Hematopoietic multipotent progenitor cell treated with erythropoietin and hydrocortisone succinate and interleukin-3 and kit ligand, for 15 days (in vitro differentiated cells): ENCODE measurements at places on chromosomes 2 and 18.

- DNase-seq, result no peak
Observed at GRCh38 chr2:128320906-128321771, 2.5 kb upstream of the HS6ST1 start.

DNA sequence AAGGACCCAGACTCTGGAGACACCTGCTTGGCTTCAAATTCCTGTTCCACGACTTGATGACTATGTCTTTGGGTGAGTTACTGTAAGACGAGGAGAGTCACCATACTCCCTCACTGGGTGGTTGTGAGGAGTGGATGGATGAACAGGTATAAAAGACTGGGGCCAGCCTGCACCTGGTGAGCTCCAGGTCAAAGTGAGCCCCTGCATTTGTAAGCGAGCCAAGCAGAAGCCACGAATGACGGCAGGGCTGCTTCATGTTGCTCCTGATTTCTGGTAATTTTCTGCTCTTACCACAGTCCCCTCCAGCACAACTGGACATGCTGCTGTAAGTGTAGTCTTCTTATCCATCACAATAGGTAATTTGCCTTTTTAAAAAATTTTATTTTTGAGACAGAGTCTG lies 86.6 kb downstream of the POLR1A start:
- DNase-seq, result no peak

- no peak for DNase-seq
Observed at GRCh38 chr18:55337908-55338521, 250.0 kb downstream of the TCF4 start.

- DNase-seq, result no peak
Observed at GRCh38 chr2:65551528-65551927, 119.1 kb upstream of the SPRED2 start.

GRCh38 chr2:139201516-139201915 lies 421.3 kb upstream of the NXPH2 start:
- no peak for DNase-seq

DNA sequence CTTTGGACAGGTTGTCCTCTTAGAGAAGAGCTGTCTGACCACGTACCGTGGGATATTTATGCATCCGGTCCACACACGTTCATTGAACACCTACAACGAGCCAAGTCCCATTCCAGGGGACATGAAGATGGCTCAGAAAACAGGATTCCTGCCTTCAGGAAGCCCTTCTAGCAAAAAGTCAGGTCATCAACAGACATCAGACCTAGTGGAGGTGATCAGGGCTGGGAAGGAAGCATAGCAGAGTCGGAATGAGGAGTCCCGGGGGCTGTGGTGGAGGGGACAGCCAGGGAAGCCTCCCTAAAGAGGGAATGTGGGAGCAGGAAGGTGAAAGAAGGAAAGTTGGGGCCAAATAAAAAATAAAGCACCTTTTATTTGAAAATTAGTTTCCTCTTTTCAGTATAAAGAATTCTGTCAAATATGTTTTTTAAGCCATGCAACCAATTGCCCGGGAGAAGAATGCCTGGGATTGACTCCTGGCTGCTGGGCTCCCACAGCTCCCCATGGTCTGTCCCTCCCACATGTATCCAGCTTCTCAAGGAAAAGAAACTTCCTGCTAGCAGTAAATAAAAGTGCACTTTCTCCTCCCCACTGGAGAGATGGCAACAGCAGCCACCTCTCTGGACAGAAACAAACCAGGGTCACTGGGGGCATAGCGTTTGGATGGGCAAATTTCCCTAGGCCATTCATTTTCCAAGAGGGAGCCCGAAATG lies 144.8 kb downstream of the SMAD7 start:
- no peak for DNase-seq

GRCh38 chr18:60372596-60372995 lies at the start of gene MC4R:
MC4R (minus strand) TSS chr18:60372775; CDS start chr18:60372349, 426 bp downstream.
- DNase-seq, result no peak

DNA sequence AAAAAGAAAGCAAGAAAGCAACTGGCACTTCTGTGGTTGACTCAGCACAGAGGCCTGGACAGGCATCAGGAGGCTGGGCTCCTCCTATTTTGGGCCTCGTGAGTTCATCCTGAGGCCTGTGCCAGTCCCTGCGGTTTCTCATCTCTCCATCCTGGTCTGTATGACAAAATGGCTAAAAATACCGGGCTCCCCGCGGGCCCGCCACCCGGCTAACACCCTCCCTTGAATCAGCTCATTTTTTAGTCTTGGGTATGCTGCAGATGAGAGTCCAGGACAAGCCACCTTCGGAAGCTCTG lies 62.3 kb upstream of the YWHAQ start:
- no peak for DNase-seq

- peak; percentile 82 for DNase-seq
Observed at GRCh38 chr2:177334940-177335543, 57.5 kb upstream of the AGPS start.

DNA sequence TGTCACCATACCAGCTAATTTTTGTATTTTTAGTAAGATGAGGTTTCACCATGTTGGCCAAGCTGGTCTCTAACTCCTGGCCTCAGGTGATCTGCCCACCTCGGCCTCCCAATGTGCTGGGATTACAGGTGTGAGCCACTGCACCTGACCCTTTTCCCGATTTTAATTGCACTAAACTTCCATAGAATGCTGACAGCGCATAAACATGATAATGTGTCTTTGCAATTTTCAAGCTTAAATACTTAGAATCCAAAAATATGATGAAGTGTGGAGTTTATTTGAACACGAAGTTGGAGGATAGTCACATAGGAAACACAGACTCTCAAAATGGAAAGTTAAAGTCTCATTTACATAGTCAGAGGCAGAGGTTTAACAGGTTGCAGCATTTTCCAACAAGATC lies 138.6 kb downstream of the TPO start:
- DNase-seq, result no peak

DNA sequence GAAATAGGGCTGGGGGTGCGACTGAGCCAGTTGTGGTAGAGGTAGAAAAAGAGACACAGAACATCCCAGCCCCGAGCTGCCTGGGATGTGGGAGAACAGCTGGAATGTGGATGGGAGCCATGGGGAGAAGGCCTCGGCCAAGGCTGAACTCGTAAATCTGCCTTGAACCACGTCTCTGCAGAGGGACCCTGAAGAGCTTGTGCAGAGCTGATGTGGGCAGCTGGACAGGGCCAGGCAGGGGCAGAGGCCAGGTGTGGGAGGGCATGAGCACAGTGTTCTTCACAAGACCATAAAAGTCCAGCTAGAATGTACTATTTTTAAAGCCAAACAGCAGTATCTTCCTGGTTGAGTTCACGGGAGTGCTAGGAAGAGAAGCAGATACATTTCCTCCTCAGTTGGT lies 5.7 kb downstream of the TCF23 start:
- DNase-seq, result no peak

- DNase-seq, result no peak
Observed at GRCh38 chr2:112577756-112578155, 6.7 kb upstream of the CHCHD5 start.

DNA sequence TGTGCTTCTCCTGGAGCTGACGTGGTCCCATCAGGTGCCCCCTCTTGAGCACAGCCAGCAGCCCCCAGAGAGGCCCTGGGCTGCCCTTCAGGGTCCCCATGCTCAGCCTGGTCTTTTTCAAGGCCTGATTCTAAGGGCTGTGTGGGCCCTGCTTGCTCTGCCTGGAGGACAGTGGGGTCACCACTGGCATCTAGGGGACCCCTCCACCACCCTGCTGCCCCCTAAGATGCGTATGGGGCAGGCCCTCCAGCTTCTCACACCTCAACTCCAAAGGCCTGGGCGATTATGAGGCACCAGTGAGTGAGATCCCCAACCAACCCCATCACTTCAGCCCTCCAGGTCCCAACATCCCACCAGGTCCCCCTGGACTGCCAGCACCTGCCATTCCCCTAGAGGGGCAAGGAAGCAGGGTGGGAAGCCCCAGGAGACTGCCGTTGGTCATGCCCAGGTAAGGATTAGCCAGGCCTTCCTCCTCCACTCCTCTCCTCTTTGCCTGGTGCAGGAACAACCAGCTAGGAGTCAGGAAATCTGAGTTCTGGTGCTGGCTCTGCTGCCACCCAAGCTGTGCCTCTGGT lies 114.4 kb downstream of the SMAD7 start:
- DNase-seq, result no peak

DNA sequence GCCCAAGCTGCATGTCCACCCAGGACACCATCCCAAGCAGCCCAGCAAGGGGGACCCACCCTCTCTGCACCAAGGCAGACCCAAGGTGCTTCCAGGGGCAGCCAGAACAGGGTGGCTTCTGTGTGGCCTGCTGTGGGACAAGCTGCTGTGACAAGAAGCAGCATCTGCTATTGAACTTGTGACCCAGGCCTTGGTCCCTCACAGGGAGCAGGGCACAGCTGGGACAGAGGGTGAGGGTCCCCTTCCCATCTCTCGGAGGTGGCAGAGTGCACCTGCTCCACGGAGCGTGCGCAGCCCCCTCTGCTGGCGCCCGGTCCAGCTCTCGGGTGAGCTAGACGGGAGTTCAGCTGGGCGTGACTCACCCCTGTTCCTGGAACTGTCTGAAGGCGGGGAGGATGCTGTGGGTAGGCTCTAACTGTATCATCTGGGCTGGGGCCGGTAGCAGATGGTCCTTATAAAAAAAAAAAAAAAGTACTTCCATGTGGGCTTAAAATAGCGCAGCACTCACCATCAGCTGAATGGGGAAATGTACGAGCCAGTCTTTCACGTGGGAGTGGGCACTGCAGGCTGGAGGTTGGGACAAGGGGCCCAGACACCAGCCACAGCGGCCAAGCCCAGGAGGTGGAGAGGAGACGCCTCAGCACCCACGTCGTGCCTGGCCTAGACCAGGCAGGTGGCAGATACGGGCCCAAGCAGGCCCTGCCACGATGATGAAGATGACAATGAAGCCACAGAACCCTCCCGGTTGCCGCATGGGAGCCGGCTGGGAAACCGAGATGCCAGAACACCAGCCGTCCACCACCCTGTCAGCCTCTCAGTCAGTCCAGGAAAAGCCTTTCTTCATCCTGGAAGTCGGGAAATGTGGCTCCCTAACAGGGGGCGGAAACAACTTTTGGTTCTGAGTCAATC lies 136.8 kb upstream of the ID2 start:
- DNase-seq, result peak; percentile 82

DNA sequence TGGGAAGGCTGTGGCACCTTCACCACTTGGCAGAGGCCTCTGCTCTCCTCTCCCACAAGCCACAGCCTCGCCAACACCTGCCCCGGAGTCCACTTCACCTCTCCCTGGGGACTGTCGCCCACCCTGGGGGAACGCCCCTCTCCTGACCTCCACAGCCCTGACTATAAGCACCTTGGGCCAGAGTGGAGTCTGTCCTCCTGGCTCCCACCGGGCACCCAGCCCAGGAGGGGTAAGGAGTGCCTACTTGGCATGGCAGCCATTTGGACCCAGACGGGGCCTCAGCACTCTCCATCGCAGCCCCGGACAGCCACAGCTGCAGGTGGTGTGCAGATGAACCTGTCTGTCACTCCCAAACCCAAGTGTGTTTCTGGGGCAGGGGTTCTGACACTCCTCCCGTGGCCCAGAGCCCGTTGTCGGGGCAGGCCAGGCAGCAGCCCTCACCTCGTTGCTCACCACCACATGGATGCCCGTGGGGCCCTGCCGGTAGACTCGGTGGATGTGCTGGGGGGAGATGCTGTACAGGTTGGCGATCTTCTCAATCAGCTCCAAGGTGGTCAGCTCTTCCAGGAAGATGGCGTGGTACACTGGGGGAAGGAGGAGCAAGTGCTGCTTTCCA lies 53.5 kb downstream of the TFCP2L1 start:
- DNase-seq, result no peak

DNA sequence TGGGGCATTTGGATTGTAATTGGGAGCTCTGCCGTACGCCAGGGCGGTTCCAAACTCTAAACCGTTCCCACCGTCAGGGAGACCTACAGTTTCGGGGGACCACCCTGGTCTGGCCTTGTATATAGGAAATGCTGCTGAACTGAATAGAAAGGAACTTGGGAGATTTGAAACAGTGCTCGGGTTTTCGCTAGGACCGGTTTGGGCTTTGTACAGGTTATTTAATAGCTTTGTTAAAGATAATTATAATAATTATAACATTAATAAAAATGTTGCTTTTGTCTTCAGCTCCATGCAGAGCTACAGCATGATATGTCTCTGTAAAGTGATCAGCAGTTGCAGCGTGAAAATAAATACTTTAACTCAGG lies 2.4 kb downstream of the SP5 start:
- DNase-seq, result no peak

GRCh38 chr2:161484061-161484460 lies 68.0 kb downstream of the TBR1 start:
- no peak for DNase-seq

- DNase-seq, result no peak
Observed at GRCh38 chr2:122988395-122989221, 1036.5 kb upstream of the CNTNAP5 start.
